ENCODE measurements at places on chromosomes 12 and 14.
A peak's percentile ranks its signal among the peaks of the same experiment; 100 is the strongest.

DNA sequence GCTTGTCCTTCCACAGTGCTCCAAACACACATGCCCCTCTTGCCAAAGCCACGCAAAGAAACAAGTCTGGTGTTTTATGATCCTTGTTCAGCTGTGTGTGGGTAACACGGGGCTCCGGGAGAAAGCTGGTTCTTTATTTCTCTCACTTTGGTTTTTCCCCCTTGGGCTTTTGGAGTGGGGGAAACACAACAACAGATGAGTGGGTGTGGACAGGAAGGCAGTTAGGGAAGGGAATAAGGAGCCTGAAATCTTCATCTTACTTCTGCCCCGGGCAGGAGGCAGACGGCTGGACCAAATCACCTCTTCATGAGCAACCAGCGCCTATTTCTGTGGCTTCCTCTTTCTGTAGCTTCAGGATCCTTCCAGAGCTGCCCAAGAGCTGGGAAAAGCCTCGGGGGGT lies 218.5 kb downstream of the PHETA1 start:
- DNase-seq = no peak

DNA sequence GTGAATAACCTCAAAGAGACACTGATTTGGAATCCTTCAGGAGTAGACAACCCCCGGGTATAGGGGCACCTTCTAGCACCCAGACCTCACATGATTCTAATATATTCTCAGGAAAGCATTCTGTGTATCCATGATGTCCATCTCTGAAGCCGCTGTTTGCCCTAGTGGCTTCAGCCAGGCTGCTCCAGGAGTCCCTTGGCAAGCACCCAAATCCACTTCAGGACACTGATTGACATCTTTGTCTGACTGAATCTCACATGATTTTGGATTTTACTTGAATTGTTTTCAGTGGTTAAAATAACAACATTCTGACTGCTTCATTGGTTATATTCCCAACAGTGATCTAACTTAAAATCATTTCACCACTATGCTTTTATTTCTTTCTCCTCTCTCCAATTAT lies 390.5 kb upstream of the CLEC14A start:
- DNase-seq = no peak

DNA sequence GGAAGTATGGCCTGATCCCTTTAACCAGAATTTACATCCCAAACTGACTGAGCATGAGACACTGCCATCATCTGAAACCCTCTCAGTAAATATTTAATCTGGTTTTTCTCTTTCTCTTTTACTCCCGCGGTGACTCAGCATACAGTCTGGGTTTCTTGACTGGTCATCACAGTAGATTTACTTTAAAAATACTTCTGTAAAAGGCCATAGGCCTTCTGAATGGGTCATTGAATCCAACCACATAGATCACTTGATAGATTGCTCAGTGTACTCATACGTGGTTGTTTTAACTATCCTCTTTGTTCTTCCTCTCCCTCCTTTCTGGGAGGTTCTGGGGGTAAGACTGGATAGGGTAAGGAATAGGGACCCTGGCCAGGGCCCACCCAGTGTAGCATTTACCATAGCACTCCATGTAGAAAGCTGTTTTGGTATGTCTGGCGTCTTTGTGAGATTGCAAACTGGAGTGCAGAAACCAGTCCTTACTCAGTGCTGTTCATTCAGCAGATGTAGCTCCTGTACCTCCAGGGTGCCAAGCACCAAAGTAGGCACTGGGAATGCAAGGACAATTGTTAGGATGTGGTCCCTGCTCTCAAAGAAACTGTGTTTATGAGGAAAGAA lies 165.7 kb downstream of the SRGAP1 start:
- DNase-seq = no peak

DNA sequence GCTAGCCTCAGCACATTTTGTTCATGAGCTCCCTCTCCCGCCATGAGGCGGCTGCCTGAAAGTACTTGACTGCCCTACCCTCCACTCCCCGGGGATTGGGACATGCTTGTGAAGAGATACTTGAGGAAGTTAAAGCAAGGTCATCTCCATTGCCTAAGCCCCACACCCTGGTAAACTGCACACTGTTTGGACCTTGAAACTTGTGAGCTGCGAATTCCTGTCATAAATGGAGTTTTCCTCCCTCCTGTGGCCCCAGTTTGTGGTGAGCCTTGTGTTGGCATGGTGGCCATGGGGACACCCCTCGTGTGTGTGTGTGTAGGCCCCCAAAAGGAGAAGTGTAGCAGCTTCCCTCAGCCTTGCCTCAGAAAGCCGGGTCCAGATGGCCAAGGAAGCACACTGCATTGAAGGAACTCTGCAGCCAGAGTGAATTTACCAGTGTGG lies 395.5 kb downstream of the ZFP36L1 start:
- DNase-seq = peak; percentile 82

- no peak for DNase-seq
These were observed 56.6 kb upstream of the SCN8A start for GRCh38 chr12:51534216-51535074.

DNA sequence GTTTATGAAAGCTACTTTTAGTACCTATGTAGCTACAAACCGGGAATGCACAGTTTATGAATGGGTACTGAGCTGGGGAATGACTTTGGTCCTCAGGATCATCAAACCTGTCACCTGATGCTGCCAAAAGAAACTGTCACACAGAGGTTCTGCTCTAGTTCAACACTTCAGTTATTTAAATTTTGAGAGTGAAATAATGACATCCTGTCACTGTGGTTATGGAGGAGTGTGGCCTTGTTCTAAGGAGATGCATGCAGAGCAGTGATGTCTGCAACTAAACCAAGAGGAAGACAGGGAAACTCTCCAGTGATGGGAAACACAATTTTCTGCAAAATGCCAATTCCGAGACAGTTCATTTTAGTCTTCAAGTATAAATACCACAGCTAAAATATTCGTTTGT lies 4.8 kb upstream of the AEBP2 start:
- DNase-seq = no peak

GRCh38 chr12:60920841-60921495 lies 1325.1 kb downstream of the SLC16A7 start:
- DNase-seq = no peak

GRCh38 chr14:83816761-83817160 lies 1713.2 kb upstream of the FLRT2 start:
- no peak for DNase-seq

GRCh38 chr12:108560321-108560721 lies 652 bp downstream of the SART3 start:
- DNase-seq = no peak

Measured in left lung (tissue), 14 donors.